ENCODE measurements at places on chromosomes 2 and 18. TPM values are rescaled to one million over a fixed set of nuclear protein-coding genes. Genes with fewer than 3 reads are reported as not detected.

- no peak for DNase-seq
These were observed 26.0 kb downstream of the TMEM127 start for GRCh38 chr2:96239745-96240264.

- DNase-seq = no peak
These were observed 124.3 kb downstream of the RBMS1 start for GRCh38 chr2:160368988-160369930.

- no peak for DNase-seq
These were observed 369.5 kb upstream of the CELF4 start for GRCh38 chr18:37935086-37935485.

- no peak for DNase-seq
These were observed 149.0 kb upstream of the CDH7 start for GRCh38 chr18:65601775-65602174.

DNA sequence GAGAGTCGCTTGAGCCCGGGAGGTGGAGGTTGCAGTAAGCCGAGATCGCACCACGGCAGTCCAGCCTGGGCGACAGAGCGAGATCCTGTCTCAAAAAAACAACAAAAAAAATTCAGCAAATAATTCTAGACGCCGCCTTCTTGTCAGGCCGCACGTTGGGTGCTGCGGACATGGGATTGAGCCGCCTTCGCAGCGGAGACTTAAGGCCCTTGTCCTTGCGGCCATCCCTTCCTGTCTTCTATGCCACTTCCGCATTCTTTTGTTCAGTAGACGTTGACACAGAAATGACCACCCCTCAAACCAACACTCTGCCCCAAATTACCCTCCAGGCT lies 15.8 kb downstream of the PTPN18 start:
- no peak for DNase-seq

The IL36RN gene
- not detected for total RNA-seq

The CD8B gene
- total RNA-seq = 0.37 TPM

The CCDC85A gene
- total RNA-seq = 0.04 TPM

The NCL gene
- total RNA-seq = 278 TPM

All from H7 (cell line).